ENCODE measurements at places on chromosomes 11 and 22. TPM values are rescaled to one million over a fixed set of nuclear protein-coding genes. Genes with fewer than 3 reads are reported as not detected.

SAA2 gene
- total RNA-seq = 82.0 TPM

RIBC2 gene
- total RNA-seq = 1.0 TPM

SUSD2 gene
- total RNA-seq = 14.8 TPM

RAB39A gene
- 2.8 TPM for total RNA-seq

SMTNL1 gene
- not detected for total RNA-seq

HPX gene
- total RNA-seq = 1.3 TPM

PARVA gene
- total RNA-seq = 80.3 TPM

OLFML1 gene
- 7.6 TPM for total RNA-seq

TRMT112 gene
- 172 TPM for total RNA-seq

TRIM21 gene
- 23.5 TPM for total RNA-seq

PKNOX2 gene
- 6.0 TPM for total RNA-seq

GRCh38 chr11:115257678-115258077 is 246.5 kb downstream of the CADM1 start:
- DNase-seq = no peak

- no peak for DNase-seq
Observed at GRCh38 chr11:30763951-30764350, 177.8 kb upstream of the MPPED2 start.

GRCh38 chr11:87366763-87367405 is 329.1 kb downstream of the TMEM135 start:
- DNase-seq = no peak

DNA sequence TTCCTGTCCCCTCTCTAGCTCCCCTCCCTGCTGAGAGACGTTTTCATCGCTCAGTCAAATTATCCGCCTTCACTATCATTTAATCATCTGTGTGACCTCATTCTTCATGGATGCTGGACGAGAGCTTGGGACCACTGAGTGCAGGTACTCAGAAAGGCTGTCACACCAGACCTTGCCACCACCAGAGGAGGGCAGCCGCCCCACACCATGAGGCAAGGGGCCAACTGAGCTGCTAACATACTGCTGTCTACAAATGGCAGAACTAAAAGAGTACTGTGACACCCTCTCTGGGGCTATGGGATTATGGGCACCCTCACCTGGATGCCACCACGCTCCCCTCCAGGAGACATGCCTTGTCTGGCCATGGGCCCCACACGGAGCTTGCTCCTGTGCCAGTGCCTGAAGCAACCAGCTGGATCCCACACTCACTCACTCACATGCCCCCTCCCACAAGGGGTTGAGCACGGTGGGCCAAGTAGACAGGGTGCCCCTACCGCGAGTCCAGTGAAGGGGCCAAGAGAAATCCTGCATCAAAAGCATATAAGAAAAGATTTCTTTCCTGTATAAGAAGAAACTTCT is 670.0 kb upstream of the CCDC90B start:
- no peak for DNase-seq

- DNase-seq = no peak
Observed at GRCh38 chr11:17803754-17804334, 69.3 kb downstream of the KCNC1 start.

GRCh38 chr22:25760294-25760693 is 18.3 kb downstream of the MYO18B start:
- no peak for DNase-seq

GRCh38 chr11:96332126-96332771 is 10.7 kb downstream of the MAML2 start:
- no peak for DNase-seq

- no peak for DNase-seq
Observed at GRCh38 chr11:1307163-1307870, 2.1 kb downstream of the TOLLIP start.

DNA sequence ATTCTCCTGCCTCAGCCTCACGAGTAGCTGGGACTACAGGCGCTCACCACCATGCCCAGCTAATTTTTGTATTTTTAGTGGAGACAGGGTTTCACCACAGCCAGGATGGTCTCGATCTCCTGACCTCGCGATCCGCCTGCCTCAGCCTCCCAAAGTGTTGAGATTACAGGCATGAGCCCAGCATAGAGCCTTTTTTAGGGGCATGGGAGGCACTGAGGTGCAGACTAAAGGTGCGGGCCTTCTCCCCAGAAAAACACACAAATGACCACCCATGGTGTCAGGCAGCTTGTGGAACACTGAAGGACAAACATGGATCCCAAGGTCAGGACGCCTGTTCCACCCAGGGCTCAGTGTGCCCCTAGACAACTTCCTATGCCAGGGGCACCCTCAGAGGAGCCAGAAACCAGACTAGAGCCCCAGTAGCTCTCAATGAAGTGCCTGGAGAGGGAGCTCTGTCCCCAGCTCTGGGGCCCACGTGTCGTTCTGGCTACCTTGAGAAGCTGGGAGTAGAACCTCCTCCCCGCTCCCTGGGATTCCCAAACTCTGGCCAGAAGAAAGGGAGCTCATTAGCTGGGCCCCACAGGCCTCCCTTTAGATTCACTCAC is 21.2 kb upstream of the CD5 start:
- DNase-seq = no peak

DNA sequence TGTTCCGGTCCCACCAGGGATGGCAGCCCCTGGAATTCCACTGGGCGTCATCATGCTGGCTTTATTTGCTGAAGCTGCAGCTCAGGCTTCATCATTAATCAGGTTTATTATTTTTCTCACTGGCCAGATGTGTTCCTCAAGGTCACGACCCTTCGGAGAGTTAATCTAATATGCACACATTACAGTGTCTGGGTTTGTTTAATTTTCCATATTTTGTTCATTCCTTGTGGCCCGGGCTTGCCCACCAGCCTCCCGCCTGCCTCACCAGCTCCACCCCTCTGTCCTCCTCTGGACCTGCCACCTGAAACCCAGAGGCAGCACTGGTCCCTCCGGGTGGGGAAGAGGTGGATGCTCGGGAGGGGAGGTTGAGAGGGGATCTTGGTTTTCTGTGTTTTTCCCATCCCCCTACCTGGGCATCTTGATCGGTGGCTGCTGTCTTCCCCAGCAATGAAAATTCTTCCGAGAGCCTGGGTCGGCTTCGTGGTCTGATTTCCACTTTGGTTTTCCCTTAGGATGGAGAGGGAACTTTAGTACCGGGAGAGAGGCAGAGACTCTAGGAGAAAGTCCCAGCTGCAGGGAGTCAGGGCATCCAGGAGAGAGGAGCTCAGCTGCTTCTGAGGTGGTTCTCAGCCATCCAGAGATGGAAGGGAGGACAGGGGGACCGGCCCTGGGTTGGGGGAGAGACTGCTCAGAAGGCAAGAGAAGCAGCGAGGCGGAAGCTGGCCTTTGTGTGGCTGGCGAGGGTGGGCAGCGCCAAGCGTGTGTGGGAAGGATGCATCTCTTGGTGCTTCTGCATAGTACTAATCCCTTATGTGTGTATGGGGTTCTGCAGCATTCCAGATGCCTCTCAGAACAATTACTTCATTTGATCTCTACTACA is 2.1 kb downstream of the GRIK4 start:
- DNase-seq = no peak

DNA sequence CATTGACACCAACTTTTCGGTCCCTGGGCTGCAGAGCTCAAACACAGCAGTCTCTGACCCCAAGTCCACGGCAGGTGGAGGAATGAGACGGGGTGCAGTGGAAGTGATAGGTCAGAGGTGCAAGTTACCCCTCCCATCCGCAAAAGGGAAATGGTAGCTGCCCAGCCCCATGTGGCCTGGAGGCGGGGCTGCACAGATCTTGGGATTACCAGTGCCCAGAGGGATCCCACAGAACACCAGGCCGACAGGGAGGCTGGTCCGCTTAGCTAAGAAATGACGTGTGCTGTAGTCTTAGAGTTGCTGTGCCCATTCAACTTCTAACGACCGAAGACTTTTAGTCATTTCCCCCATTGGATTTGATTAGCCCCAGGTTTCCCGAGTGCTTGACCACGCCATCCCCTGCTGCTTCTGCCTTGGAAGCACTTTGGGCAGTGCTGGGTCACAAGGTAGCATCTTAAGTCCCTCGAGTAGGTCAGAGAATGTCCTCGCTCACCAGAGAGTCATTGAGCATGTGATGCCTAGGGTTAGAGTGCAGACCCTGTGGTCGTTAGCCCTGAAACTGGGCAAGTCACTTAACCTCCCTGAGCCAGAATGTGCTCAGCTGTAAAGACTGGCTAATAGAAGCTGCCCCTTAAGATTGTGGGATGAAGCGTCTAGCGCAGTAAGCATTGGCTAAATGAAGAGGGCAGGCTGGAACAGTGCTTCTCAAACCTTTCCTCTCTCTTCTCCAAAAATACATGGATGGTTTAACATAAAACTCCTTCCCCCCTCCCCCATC is 4.2 kb downstream of the PTGDR2 start:
- DNase-seq = no peak

DNA sequence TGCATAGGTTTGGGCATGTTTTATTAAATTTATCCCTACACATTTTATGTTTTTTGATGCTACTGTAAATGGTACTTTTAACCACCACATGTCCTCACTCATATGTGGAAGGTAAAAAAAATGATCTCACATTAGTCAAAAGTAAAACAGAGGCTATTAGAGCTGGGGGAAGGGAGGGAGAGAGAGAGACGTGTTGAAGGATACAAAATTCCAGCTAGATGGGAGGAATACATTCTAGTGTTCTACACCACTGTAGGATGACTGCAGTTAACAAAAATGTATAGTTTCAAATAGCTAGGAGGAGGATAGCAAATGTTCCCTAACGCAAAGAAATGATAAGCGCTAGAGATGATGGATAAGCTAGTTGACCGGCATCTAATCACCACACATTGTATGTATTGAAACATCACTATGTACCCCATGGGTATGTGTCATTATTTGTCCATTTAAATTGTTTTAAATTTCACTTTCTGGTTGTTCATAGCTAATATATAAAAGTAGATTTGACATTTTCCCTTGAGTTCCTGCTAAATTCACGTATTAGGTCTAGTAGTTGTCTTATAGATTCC is 9.9 kb upstream of the GNB1L start:
- no peak for DNase-seq

GRCh38 chr11:2205214-2205720 is 33.7 kb upstream of the TH start:
- no peak for DNase-seq

GRCh38 chr22:45903355-45904135 is 73.4 kb downstream of the WNT7B start:
- DNase-seq = no peak
